ENCODE measurements at places on chromosomes 6 and 20.

DNA sequence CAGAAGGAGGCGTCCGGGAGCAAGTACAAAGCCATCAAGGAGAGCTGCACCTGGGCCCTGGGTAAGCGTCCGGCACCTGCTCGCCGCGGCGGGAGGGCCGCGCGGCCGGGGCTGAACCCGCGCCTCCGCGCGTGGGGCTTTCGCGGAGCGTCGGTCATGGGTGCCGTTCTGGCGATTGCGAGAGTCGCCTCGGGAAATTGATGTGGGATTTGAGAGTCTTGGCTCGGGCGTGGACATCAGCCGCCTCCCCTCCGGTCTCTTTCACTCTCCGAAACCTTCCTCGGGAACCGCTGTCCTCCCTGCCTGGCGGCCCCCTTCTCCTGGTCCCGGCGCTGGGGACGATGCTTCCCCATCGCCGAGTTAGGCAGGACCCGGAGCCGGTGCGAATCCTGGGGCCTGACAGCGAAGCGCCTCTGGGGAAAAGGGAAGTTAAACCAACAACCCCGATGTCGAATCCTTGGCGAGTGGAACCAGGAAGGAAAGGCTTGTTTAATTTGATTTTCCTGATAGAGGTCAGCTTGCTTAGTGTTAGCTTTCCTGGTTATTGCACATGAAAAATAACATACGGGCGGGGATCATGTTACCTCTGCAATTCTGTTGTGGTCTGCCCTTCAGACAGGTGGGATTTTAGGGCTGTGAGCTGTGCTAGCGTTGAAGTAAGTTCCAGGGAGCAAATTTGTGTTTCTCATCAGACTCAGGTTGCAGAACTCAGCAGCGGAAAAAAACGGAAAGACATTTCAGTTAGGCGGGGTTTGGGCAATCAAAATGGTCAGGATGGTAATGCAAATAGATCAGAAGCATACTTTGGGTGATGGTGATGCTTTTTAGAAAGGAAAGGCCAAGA, 594 bp downstream of the ARFGEF3 start:
- no peak for DNase-seq

GRCh38 chr6:155623450-155624178, 168.0 kb upstream of the NOX3 start:
- no peak for DNase-seq

GRCh38 chr6:69881322-69882151, 15.2 kb downstream of the COL19A1 start:
- no peak for DNase-seq

DNA sequence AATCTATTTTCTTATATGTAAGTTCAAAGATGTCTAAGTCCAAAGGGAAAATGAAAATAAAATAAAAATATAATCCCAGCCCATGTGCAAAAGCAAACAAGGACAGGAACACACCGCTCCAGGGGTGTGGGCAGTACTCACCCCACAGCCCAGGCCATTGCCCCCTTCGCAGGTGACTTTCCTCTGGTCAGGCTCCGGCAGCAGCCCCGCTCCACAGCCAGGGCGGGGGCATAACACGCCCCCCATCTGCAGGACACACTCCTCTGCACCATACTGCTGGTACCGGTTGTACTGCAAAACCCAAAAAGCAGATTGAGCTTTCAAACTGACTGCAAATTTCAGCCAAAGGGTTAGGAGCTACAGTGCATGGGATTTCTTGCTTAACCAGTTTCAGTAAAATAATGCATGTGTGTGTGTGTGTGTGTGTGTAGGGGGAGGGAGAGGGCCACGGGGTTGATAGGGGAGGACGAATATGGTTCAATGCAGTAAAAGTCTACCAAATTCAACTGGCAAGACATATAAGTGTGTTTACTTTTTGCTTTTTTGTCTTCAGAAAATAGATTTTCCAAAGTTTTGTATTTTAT, 274.9 kb upstream of the AGPAT4 start:
- no peak for DNase-seq

- no peak for DNase-seq
Measured at GRCh38 chr20:38344107-38344701, 2.1 kb upstream of the LBP start.

- DNase-seq, result no peak
Measured at GRCh38 chr6:117534974-117535373, 52.5 kb downstream of the DCBLD1 start.

DNA sequence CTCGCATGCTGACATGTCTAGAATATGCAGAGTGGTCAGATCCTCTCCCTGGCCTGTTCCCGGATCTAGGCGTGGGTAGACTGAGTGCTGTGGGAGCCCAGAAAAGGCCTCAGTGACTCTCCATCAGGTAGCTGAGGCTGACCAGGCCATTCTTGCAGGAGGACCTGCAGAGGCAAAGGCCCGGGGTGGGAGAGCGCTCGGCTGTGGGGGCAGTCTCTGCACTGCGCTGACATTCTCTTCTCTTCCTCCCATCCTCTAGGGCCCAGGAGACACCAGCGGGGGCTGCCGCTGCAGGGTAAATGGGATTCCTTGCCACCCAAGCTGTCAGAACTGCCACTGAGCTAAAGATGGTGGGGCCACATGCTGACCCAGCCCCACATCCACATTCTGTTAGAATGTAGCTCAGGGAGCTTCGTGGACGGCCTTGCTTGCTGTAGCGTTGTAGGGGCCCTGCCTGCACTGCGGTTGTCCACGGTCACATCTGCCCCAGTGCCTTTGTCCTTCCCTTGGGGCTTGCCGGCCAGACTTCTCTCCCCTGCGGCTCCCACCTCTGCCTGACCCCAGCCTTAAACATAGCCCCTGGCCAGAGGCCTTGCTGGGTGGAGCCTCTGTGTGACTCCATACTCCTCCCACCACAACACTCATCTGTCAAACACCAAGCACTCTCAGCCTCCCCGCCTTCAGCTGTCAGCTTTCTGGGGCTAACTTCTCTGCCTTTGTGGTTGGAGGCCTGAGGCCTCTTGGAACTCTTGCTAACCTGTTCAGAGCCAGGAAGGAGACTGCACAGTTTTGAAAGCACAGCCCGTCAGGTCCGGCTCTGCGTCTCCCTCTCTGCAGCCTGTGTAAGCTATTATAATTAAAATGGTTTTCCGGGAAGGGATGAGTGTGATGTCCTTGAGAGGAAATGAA, 22.2 kb downstream of the RBCK1 start:
- DNase-seq, result no peak

GRCh38 chr20:43955062-43955749, 40.6 kb downstream of the TOX2 start:
- DNase-seq, result peak; percentile 16

GRCh38 chr6:81758221-81758620, 5.7 kb upstream of the TENT5A start:
- DNase-seq, result no peak

GRCh38 chr6:112466373-112467151, 119.4 kb downstream of the RFPL4B start:
- no peak for DNase-seq

DNA sequence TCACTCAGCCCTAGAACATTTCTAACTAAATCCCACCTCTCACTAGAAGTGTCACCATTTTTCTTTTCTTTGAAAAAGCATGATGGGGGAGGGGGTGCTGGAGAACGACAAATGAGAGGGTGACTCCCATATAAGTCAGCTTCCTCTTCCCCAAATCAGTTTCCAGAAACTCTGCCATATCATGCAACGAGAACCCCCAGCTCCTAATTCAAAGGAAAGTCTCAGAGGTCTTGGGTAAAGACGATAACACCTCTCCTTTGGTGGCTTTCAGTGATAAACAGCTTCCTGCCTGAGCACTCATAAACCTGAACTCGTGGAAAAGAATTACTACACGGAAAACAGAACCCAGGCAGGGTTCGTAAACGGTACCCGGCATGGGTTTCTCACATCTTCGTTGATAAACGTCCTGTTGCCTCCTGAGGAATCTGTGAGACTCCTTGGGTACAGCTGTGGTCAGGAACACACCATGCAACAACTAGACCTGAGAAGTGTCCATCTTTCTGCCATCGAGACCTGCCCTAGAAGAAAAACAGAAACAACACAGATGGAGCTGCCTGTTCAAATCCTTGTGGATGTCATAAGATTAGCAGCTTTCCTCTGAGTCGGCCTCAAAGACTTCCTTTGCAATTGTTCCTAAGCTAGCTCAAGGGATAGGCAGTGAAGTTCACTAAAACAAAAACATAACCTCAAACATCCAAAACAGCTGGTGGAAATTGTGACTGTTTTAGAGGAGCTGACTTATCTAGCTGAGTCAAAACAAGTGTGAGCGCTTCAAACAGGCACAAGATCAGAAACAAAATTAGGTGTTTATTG, 185.8 kb upstream of the PRDM1 start:
- no peak for DNase-seq

DNA sequence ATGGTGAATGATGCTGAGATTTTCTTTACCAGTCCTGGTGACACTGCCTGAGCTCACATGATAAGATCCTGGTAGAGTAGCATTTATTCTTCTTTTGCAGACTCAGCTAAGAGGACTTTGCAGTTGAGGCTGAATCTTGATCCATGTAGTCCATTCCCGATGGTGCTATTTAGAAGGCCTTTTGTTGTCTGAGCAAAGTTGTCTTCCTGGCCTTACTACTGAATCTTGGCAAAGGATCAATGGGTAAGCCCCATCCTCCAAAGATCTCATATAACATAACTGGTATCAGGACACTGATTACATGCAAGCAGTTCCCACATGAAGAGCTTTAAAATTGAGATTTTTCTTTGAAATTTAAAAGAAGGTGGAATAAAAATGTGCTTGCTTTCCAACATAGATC, 291.6 kb downstream of the SOX4 start:
- DNase-seq, result no peak

DNA sequence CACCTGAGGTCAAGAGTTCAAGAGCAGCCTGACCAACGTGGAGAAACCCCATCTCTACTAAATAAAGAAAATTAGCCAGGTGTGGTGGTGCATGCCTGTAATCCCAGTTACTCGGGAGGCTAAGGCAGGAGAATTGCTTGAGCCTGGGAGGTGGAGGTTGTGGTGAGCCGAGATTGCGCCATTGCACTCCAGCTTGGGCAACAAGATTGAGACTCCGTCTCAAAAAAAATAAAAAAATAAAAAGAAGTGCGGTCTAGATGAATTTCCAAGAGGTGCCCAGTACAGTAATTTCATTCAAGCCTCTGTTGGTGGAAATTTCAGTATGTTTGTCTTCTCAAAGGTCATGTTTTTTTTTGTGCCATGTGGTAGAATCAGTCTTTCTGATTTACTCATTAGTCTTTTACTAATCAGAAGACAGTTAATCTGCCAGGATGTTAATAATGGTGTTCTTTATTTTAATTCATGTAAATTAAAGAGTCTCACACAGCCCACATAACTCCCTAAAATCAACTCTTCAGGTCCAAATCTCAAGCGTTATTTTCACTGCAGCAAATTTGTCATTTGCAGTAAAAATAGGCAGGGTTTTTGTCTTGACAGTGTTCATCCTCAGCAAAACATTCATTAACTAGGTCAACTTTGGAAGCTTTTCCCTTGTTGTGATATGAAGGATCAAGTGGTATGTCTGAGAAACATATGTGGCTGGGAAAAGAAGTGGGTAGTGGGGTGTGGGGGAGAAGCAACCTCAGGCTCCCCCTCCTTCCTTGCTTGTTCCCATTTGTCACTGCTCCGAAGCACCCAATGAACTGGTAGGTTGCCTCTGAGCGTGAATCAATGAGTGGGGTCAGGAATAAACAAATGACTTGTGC, 13.3 kb downstream of the TP53INP2 start:
- DNase-seq, result no peak

Measured in activated T-helper 9 cell treated with anti-CD3 and anti-CD28 coated beads, Interleukin-2, amount 50 U/mL, for 16 hours (primary cell).